ENCODE measurements at places on chromosomes 5 and 9. TPM values are rescaled to one million over a fixed set of nuclear protein-coding genes. Genes with fewer than 3 reads are reported as not detected.

DNA sequence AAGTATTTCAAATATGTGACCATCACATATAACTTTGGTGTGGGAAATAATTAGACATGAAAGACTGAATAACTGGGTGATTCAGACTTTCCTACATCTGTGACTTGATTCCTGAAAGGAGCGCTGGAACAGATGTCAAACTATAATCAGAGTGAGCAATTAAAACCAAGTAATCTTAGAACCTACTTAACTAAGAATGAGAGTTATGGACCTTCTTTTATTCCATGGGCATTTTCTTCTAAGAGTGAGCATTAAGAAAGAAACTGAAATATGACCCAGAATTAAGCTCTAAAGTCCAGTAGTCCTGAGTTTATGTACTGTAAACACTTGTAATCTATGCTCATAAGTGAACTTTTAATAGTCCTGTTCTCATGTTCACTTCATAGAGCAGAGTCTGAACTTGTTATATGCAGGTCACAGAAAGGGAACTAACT lies 68.4 kb downstream of the PAM start:
- no peak for DNase-seq

- DNase-seq: no peak
Measured at GRCh38 chr5:7811715-7812114, 39.2 kb downstream of the CFAP90 start.

DNA sequence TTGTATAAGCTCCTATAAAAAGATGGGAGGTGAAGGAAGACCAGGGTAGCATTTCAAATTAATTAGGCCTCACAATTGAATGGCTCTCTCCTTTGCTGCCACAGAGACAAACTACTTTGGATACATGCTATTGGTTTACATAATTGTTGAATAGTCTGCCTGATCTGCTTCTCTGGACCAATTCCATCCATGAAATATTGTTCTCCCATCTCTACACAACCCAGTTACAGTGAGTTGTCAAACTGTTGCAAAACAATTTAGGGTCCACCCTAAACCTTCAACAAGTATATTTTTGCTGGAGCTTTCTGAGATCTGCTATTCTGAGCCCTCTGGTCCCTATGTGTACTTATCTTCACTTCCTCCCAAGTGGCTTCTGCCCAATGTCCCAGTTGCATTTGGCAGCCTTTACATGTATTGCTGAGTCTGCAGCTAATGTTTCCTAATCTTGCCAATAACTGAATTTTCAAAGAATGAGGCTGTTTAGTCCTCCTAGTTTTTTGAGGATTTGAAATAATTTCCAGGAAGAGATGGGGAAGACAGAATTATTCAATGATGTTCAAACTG lies 38.9 kb downstream of the AGTPBP1 start:
- no peak for DNase-seq

DNA sequence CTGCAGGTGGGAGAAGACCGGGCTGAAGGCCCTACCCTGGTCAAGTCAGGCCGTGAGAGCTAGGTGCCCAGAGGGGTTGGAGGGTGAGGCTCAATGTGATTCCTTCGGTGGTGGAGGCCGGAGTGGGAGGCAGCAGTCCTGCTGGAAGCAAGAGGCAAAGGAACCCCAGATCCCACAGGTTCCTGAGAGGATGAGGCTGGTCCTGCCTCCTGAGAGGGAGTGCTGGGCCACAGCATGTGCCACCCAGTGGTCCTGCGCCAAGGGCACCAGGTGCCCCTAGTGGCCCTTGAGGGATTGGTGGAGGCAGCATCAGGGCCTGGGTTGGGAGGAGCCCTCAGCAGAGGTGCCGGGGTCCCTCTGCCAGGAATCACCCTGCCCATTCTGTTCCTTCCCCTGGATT lies 59.1 kb downstream of the BARX1 start:
- peak; percentile 21 for DNase-seq

DNA sequence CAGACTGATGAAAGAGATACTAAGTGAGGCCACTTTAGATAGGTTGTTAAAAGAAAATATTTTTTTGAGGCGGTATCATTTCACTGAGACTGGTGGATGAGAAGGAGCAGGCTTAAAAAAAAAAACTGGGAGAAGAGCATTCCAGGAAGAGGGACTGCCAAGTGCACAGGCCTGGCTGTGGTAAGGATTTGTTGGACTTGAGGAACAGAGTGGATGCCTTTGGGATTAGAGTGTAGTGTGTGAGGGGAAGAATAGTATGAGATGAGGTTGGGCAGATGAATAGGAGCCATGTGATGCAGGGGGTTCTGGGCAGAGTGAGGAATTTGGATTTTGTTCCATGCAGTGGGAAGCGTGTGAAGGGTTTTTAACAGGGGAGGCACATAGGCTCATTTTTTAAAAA lies 57.9 kb downstream of the PBX3 start:
- no peak for DNase-seq

The PKN3 gene
- polyA plus RNA-seq: 7.8 TPM

The TNFSF8 gene
- polyA plus RNA-seq: not detected
